ENCODE measurements at places on chromosomes 11 and 22.

DNA sequence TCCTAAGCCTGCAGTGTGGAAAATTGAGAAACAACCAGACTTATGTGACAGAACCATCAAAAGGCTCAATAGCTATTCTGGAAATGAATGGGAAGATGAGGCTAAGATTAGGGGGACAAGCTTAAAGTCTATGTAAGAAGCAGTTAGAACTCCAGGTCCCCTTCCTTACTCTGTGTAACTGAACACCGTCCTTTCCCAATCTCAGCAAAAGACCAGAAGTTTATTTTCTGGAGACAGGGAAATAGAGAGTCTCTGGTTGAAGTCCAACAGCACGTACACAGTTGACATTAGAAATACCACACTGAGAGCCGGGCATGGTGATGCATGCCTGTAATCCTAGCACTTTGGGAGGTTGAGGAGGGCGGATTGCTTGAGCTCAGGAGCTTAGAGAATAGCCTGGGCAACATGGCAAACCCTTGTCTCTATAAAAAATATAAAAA is 93.9 kb downstream of the CD44 start:
- DNase-seq, result no peak

- DNase-seq, result no peak
These were observed 311 bp downstream of the APBB1 start for GRCh38 chr11:6418557-6419008.

- peak; percentile 72 for DNase-seq
These were observed at the start of gene GLB1L2 for GRCh38 chr11:134331354-134332188. Gene GLB1L2 (plus strand): TSS chr11:134331988. CDS start chr11:134332062, 74 bp downstream.

- DNase-seq, result no peak
These were observed 91.1 kb downstream of the ETS1 start for GRCh38 chr11:128496249-128496648.

GRCh38 chr11:66744485-66745355 is 15.7 kb upstream of the SPTBN2 start:
- DNase-seq, result peak; percentile 91
